ENCODE measurements at places on chromosomes 16 and 17.
A peak's percentile ranks its signal among the peaks of the same experiment; 100 is the strongest.

DNA sequence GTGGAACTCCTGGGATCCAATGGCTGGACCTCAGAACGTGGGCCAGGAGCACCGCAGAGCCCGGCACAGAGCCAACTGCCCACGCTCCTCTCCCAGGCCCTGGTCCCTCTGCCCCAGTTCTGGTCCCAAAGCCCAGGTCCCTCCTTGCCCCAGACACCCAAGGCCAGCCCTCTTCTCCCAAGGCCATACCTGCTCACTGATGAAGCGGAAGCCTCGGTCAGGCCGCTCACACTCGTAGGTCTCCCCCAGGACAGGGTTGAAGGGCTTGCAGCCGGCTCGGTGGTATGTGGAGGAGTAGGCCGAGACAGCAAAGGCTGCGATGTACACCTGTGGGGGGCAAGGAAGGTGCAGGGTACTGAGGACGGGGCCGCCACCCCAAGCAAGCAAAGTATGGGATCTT, 8.5 kb downstream of the OSBPL7 start:
- no peak for DNase-seq

- peak; percentile 86 for DNase-seq
Measured at GRCh38 chr17:65688307-65688706, 126.9 kb upstream of the AXIN2 start.

DNA sequence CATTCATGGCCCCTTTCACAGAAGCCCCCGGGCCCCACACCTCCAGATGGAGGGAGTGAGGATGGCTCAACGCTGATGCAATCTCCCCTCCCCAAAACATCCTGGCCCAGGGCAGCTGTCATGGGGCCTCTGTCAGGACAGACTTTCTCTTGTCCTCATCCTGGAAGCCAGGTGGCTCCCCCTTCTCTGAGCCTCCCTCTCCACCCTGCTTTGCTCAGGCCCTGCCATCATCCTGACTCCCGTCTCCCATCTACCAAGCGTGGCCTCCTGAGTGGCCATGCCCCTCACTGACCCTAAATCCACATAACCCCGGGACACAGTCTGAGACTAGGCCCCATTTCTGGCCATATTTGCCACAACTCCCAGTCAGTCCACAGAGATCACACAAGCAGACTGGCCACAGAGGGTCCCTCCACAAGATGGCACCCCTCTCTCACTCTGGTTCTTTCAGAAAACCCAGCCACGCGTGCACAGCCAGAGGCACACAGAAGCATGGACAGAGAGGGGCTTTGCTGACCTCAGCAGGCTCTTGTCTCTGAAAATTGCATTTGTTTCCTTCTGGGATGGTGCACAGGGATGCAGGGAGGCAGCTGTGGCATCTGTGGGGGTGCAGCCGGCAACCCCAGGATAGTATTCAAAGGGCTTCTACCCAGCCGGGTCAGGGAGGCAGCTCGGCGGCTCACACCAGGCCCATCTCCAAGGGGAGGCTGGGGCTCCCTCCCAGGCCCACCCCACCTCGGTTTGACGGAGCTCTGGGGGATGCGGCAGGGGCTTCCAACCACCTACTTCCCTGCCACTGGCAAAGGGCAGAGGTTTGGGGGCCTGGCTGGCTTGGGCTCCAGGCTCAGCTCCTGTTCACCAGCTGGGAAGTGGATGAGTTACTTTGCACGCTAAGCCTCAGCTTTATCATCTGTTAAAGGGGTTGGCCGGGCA, 16.9 kb downstream of the DOC2B start:
- DNase-seq = no peak

DNA sequence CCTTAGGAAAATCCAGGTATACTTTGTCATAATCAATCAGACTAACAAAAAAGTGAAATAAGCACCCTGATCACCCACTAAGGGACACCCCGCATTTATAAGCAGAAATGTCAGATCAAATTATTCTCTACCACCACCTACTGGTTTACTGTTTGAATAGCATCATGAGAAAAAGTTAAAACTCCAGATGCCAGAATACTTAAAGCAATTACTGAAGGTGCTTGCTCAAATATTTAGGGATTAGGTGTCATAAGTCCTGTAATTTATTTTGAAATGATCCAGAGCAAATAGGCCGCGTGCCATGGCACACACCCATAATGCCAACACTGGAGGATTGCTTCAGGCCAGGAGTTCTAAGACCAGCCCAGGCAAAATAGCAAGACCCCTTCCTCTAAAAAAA, 2.3 kb downstream of the TOP2A start:
- DNase-seq = peak; percentile 31

DNA sequence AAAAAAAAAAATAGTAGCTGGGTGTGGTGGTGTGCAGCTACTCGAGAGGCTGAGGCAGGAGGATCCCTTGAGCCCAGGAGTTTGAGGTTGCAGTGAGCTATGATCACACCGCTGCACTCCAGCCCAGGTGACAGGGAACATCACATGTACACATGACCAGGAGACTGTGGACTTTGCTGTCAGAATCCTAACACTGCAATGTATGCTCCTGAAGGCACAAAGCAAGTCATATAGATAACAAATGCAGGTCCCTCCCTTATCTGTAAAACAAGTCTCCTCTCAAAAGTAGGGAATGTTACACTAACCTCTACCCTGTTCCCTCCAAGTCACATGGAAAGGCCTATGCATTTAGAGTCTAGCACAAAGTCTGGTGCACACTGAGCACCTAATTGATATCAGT, 48.5 kb downstream of the ARHGAP17 start:
- no peak for DNase-seq

DNA sequence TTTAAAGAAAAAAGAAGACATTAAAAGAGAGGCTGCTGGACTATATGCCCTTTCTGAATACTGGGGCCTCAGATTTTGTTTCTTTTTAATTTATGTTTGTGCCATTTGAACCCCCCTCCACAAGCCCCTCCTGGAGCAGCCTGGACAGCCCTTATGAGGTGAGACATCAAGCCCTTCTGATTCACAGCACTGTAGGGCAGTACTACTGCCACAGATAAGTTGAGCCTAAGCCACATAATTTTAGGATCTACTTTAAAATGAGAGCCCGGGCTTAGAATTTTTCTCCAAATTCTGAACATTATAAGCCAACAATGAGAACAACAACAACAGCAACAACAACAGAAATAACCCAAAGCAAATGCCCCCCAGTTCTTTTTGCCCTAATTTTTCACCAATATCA, 256.9 kb upstream of the SALL1 start:
- no peak for DNase-seq

DNA sequence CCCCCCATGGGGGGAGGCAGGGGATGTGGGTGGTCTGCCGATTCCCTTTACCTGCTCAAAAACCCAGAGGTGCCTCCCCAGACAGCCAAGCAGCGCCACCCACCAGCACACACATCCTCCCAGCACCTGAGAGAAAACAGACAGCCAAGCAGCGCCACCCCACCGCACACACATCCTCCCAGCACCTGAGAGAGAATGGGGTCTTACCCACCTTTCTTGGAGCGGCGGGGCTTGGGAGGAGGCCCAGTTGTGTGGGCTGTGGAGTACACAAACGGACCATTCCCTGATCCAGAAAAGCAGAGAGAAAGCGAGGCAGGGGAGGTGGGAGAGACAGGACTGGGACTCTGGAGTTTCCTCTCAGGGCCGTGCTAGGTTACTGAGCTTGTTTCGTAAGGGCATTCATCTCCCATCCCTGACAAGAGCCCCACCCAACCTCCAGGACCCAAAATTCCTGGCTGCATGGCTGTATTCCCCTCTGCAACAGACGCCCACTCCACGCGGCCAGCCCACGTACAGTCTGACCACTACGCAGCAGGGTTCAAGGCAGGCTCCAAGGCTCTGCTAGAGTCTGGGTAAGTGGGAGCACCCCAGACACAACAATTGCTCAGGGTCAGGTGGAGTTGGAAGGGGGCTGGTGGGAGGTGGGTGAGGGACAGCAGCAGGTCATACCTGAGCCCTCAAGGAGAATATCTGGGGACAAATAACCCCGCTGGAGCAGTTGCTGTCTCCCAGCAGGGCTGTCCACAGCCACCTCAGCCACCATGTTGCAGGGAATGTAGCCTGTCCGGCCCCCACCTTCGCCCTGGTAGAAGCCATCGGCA, 22.3 kb downstream of the TSPOAP1 start:
- no peak for DNase-seq

- DNase-seq = no peak
Measured at GRCh38 chr17:76199469-76199868, 40.8 kb downstream of the RNF157 start.

GRCh38 chr16:19717314-19717713, 713 bp downstream of the KNOP1 start:
- DNase-seq = no peak

GRCh38 chr16:86101137-86101896, 202.4 kb downstream of the IRF8 start:
- no peak for DNase-seq

DNA sequence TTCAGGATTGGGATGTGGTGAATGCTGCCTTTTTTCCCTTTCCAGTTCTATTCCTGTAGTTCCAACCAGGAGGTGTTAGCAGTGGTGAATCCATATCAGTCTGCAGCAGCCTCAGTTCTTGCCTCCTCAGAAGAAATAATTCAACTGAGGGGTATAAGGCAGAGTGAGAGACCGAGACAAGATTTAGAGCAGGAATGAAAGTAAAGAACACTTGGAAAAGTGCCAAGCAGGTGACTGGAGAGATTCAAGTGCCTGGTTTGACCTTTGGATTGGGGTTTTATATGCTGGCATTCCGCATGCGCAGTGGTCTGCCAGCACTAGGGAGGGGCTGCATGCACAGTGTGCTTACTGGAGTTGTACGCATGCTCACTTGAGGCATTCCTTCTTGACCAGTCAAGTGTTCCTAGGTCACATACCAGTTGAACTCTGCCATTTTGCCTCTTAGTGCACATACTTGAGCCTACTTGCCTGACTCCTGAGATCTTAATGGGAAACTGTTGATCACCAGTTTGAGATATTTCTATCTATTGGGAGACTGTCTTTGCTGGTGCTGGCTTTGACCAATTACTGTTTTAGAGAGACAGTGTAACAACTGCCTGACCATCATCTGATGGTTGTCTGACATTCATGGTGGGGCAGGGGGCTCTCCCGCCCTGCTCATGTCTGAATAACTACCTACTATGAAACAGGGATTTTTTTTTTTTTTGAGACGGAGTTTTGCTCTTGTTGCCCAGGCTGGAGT, 680 bp upstream of the CCL15 start:
- no peak for DNase-seq

- DNase-seq = no peak
Measured at GRCh38 chr16:75965504-75966374, 239.4 kb upstream of the CPHXL start.

GRCh38 chr17:50956750-50957523, 90.8 kb upstream of the TOB1 start:
- DNase-seq = peak; percentile 70

DNA sequence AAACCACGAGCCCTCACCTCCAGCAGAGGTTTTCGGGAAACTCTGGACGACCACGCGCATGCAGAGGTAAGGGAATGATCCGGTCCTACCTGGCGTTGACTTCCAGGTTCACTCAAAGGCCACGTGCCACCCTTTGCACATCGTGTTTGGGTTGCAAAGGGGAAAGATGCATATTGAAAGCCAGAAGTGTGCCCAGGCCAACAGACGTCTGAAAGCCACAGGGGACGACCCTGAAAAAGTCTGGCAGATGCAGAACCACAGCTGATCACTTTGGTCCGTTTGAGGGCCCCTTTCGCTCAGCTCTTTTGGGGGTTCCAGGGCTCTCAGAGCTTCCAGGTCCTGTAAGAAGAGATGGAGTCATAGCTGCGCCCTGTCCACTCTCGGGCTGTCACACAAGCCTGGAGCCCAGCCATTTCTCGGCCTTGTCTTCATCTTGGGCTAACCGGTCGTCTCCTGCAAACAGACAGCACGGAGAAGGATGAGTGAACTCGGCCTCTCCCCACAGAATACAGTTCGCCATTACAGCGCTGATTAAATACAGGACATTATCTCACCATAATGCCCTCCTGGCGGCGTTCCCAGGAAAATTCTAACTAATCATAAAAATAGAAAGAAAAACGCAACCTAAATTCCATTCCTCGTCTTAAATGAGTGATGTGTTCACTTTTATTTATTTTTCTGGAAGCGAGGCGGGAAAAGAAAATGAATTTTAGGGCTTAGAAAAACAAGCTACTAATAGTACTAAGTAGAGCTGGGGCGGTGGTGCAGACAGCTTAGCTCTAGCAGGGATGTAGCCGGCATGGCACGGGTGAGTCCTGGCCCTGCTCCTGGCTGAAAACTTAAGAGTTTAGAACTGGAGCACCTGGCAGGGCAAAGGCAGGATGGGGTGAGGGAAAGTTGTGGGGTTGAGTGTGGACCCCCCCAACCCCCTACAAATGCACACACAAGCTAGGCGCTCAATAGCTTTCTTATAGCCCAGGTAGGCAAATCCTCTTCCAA, 45.5 kb upstream of the ZFHX3 start:
- DNase-seq = no peak

GRCh38 chr16:85028685-85029407, 1.3 kb downstream of the KIAA0513 start:
- DNase-seq = peak; percentile 4

GRCh38 chr17:37774504-37774903, 29.6 kb upstream of the HNF1B start:
- no peak for DNase-seq

GRCh38 chr16:69669577-69669976, 56.8 kb downstream of the NQO1 start:
- no peak for DNase-seq

- no peak for DNase-seq
Measured at GRCh38 chr16:58337090-58337444, 42.2 kb upstream of the PRSS54 start.

DNA sequence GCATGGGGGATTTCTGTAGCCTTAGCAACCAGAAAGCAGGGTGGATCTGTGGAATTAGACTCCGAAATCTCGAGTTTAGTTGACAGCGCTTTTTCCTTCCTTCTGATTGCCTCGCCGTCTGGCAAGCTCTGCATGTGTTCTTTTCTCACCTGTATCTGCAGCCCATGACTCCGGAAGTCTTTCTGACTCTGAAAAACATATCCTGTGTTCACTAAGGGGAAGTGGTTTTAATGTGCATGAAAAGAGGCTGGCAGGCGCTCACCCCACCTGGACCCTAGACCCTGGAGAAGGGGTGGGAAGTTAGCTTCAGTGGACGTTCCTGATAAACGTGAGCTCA, 158.5 kb downstream of the RPTOR start:
- no peak for DNase-seq

GRCh38 chr17:50696365-50696879, 11.3 kb downstream of the ANKRD40 start:
- DNase-seq = no peak

DNA sequence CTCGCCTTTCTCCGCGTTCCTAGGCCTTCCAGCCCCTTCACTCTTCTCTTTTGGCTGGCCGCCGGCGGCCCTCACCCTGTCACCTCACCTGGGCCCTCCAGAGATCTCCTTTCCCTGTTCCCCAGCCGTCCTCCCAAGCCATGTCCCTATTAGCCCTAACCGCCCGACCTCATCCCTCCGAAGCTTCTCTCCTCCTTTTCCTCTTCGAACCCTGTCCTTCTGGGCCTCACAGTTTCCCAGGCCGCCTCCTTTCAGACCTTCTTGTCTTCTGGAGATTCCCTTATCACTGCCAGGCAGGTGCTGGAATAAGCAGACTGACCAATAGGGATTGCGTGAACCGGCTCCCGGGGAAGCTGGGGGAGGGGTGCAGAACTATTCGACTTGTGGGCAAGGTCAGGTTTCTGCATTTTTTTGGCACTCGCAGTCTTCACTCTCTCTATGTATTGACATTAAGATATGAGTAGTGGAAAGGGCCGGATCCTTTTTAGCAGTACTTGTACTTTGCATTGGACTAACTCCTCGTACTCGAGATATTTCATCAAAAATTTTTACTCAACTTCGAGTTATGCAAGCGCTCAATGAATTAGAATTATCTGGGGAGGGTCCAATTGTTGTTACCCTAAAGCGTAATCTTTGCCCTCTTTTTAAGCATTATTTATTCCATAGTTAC, 690 bp downstream of the RHOT1 start:
- DNase-seq = peak; percentile 44
